ENCODE measurements at places on chromosomes 1 and 21.

DNA sequence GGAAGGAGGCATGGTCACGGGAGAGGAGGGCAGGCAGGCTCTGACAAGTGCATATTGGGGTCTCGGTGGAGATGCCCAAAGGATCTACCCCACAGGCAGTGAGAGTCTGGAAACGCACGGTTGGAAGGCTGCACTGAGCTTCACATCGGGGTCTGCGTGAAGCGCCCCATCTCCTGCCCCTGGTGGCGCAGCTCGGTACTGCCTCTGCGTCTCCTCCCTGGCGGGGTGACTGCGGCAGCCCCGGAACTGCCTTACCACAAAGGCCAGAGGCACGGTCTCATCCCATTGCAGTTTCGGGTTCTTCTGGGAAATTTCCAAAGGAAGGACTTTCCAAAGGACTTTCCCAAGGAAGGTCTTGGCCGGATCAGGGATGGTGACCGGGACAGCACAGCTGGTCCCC is 69.2 kb upstream of the AJAP1 start:
- DNase-seq, result no peak

DNA sequence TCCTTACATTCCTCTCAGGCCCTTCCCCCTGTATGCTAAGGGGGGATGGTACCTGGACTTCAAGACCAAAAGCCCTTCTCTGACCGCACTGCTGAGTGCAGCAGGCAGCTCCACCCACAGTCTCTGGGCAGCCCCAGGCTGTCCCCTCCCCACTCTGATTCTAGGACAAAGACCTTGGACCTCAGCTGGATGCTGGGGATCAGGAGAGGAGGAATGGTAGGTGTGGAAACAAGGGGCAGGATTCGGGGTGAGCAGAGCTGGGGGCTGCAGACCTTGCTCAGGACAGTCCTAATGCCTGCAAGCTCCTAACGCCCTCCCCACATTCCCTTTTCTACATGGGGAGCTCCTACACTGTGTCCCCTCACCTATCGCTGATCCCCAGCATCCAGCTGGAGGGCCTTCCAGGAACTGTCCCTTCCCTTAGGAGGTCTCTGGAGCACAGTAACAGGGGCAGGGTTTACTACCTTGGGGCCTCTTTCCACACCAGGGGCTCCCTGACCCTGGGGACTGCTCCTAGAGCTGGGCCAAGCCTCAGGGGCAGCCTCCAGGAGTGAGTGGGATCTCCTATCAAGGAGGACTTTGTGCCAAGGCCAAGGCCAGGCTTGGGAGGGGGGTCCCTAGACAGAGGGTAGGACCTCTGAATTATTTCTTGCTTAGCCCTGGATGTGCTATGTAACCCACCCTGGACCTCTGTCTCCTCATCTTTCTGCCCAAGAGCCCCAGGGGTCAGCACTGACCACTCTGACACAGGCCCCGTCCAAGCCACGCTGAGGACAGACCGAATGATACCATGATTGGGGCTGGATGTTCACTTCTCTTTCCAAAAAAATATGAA is 5.6 kb downstream of the CLDN19 start:
- no peak for DNase-seq

GRCh38 chr1:184685116-184685515 is 69.5 kb downstream of the EDEM3 start:
- DNase-seq, result no peak

DNA sequence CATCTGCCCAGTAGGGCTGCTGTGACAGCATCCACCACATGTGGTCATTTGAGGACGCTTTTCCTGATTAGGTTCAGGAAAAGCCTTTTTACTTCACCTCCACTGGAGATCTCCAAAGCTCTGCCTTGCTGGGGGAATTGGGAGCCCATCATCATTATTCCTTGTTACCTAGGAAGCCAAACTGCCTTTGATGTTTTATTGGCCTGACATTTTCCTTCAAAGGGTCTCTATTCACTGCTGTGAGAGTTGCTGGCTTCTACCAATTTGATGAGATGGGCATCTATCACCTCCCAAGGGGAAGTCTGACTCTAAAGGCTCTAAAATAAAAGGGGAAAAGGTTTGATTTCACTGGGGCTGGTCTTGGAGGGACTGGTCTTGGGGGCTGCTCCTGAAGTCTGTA is 678.6 kb downstream of the PTPRU start:
- DNase-seq, result no peak

- DNase-seq, result no peak
Observed at GRCh38 chr1:147773215-147773715, 12.9 kb upstream of the GJA5 start.

GRCh38 chr1:91798241-91798648 is 87.7 kb downstream of the TGFBR3 start:
- no peak for DNase-seq

DNA sequence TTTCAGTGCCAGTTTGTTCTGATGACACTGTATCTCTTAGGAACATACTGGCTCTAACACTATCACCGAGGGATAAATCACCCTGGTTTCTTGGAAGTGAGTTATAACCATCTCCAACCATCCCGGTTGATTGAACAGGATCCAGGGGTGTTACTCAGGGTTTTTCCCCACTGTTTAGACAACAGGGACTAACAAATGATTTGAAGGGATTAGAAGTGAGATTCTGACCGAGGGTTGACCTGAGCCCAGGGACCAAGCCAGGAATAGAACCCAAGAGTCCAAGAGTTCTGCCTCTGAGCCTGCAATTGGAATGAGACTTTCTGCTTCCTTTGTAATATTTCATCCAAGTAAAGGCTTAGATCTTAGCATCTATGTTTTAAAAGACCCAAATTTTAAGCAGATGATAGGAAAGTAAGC is 154.0 kb downstream of the DHRS3 start:
- no peak for DNase-seq

GRCh38 chr1:41525891-41526587 is 41.6 kb upstream of the EDN2 start:
- DNase-seq, result no peak

DNA sequence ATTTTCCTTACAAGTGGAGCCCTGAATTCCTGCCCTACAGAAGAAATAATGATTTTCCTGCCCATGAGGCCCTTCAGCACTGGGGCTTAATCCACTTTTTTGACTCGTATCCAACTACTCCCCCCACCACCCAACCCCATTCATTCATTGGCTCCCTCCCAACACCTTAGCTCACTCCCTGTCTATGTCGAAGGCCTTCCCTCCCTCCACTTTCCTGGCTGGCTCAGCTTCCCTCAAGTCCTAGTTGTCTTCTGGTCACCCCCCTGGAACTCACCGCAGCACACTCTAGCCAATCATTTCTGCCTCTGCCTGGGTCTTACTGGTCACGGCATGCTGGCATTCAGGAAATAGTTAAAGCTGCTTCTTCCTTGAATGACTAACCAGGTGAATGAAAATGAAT is 118.9 kb downstream of the PGBD5 start:
- DNase-seq, result no peak

DNA sequence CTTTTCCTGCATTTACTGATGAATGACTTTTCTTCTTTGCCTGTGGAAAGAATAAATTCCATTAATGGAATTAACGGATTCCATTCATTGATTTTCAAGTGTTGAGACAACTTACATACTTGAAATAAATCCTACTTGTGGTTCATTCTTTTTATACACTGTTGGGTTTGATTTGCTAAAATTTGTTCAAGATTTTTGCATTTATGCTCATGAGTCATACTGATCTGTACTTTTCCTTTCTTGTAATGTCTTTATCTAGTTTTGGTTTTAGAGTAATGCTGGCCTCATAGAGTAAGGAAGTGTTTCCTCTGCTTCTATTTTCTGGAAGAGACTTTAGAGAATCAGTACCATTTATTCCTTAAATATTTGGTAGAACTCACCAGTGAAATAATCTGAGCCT is 14.4 kb downstream of the UROD start:
- no peak for DNase-seq

- peak; percentile 34 for DNase-seq
Observed at GRCh38 chr1:172818841-172819527, 160.1 kb downstream of the FASLG start.

GRCh38 chr1:13674377-13674776 is 25.6 kb upstream of the PRDM2 start:
- no peak for DNase-seq

GRCh38 chr1:107430540-107431228 is 289.8 kb downstream of the NTNG1 start:
- no peak for DNase-seq

DNA sequence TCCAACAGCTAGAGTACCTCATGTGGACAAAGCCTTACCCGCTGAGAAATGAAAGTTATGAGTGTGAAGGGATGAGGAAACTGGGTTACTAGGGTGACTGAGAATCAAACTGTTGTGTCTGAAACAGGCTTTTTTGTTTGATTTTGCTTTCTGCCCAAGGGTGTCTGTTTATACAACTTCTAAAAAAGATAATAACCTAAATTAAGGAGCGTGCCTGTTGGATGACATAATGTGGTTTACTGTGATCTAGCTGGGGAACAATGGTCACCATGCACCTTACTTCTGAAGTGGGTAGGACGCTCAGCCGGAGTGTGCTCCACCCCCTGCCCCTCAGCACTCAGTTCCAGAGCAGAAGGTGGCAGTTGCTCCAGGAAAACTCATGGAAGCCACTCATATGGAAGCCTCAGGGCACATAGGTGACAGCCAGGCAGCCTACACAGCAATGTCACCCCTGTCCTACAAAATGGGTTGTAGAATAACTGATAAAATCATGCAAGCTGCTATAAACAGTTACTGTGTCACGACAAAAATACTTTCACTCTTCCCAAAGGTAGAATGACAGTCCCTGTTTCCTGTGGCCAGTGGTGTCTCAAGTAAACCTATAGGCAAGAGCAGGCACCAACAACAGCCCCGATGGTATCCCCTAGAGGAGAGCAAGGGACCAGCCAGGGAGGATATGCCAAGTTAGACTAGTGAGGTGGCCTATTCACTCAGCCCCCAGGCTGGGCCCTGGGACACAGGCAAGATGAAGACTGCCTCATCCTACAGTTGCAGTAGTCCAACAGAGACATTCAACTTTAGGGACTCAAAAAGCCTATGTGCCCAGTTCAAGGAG is 29.3 kb downstream of the SIPA1L2 start:
- DNase-seq, result no peak

GRCh38 chr1:47574451-47575165 is 136.8 kb downstream of the FOXD2 start:
- no peak for DNase-seq

- DNase-seq, result no peak
Observed at GRCh38 chr1:14600405-14601112, 2.1 kb downstream of the KAZN start.

DNA sequence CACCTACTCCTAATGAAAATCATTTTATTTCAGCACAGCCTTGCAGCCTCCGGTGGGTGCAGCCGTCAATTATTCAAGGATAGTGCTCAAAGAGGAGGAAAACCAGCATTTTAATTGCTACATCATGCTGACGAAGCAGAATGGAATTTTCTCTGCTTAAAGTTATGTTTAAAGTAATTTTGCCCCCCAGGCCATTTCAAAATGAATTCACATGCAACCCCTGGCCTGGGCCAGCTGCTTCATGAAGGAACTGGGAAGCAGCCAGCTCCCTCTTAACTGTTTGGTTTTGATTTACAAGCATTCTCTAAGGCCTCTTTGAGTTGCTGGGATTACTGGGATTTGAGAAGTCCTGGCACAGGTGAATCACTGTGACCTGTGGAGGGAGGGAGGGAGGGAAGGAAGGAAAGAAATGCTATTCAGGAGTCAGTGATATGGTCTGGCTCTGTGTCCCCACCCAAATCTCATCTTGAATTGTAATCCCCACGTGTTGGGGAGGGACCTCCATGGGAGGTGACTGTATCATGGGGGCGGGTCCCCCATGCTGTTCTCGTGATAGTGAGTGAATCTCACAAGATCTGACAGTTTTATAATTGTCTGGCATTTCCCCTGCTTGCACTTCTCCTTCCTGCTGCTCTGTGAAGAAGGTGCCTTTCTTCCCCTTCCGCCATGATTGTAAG is 66.0 kb downstream of the PGBD5 start:
- DNase-seq, result no peak

DNA sequence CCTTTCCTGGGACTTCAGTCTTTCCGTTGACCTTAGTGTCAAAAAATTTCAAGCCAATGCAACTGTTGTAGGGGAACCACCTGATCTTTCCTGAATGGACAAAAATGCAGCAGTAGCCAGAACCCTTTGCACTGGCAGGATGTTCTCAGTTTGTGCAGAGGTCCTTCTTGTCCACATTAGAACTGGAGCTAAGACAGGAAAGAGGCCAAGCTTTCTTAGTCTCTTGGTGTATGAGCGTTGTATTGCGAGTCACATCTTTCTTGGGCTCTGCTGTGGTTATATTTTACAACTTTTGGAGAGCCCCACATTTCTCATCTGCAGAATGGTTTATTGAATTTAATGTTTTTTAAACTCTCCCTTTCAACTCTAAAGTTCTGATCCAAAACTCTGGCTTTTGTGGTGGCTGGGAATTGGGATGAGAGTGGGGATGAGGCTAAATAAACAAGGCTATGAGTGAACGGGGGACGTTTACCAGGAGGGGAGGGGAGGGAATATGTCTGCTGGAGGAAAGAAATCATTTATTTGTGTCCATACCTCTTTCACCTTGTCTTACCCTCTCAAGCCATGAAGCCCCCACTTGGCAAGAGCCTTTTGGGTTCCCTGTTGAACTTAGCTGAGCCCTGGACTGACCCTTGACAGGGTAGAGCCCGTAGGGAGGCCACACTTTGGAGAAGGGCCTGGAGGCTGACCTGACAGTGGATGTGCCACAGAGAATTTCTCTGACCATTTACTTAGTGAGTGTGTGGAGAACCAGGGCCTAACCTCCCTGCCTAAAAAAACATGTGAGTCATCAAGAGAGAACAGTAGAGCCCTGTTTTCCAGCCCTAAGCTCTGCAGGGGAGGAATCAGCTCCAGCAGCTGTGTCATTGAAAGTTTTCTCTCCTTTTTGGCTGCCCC is 586 bp downstream of the CHI3L2 start:
- no peak for DNase-seq

DNA sequence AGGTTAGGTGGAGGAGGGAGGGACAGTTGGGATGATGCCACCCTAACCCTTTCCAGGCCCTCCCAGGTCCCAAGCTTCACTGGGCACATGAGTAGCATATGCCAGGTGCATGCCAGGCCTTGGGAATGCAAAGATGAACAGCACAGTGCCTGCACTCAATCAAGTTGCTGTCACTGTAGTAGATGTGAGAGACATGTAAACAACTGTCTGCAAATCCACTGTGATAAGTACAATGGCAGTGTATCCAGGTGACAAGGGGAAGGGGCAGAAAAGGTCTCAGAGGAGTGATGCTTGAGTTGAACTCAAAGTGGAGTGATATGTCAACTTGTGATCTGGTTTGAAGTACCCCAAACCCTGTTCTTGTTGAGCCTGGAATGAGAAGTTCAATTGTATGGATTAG is 49.5 kb upstream of the LRRN2 start:
- DNase-seq, result no peak

DNA sequence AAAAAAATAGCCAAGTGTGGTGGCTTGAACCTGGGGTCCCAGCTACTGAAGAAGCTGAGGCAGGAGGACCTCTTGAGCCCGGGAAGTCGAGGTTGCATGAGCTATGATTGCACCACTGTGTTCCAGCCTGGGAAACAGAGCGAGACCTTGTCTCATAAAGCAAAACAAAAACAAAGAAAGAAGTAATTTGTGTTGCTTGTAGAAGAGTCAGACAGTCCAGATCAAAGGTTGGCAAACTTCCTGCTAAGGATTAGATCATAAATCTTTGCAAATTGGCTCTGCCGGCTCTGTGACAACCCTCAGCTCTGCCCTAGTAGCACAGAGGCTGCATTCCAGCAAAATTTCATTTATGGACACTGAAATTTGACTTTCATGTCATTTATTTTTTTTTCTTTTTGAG is 19.0 kb upstream of the MFN2 start:
- DNase-seq, result no peak

GRCh38 chr1:226978432-226979114 is 38.5 kb downstream of the COQ8A start:
- DNase-seq, result no peak

GRCh38 chr1:29105822-29106221 is 17.9 kb downstream of the TMEM200B start:
- no peak for DNase-seq

GRCh38 chr1:206930210-206930798 is 8.6 kb upstream of the FCMR start:
- peak; percentile 19 for DNase-seq

Data from stimulated activated CD4-positive, alpha-beta T cell treated with anti-CD3 and anti-CD28 coated beads, Interleukin-4, amount 100 ng/mL, for 4 hours (primary cell).